ENCODE measurements at places on chromosomes 5 and 9.

GRCh38 chr5:91706785-91707520 is 323.8 kb upstream of the ARRDC3 start:
- DNase-seq, result no peak

DNA sequence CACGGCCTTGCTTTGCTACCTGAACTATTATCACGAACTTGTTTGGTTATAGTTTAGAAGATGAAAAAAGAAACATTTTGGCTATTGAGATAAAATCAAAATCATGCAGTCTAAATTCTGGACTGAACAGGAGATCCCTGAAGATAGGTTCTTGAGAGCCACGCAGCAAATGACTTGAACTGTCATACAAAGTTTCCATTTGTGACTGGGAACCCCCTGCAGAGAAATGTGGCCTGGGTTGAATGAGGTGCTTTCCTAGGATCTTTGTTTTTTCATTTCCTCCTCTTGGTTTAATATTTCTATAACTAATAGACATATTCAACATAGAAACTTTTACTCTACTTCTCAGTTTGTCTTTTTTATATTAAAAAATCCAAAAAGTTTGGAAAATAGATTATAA is 184.7 kb upstream of the TRPM3 start:
- DNase-seq, result no peak

GRCh38 chr5:135328128-135328687 is 70.8 kb downstream of the MACROH2A1 start:
- DNase-seq, result no peak

DNA sequence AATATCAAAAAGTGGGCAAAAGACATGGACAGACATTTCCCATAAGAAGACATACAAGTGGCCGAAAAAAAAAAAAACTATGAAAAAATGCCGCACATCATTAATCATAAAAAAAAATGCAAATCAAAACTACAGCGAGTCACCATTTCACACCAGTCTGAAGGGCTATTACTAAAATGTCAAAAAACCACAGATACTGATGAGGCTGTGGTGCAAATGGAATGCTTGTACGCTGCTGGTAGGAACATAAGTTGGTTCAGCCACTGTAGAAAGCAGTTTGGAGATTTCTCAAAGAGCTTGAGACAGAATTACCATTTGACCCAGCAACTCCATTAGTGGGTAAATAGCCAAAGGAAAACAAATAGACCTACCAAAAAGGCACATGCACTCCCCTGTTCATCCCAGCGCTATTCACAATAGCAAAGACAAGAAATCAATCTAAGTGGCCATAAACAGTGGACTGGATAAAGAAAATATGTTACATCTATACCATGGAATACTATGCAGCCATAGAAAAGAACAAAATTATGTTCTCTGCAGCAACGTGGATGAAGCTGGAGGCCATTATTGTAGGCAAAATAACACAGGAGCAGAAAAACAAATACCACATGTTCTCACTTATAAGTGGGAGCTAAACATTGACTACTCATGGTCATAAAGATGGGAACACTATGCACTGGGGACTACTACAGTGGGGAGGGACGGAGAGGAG is 110.6 kb upstream of the BOD1 start:
- no peak for DNase-seq

GRCh38 chr9:96877269-96877668 is 23.0 kb upstream of the ZNF782 start:
- DNase-seq, result no peak

DNA sequence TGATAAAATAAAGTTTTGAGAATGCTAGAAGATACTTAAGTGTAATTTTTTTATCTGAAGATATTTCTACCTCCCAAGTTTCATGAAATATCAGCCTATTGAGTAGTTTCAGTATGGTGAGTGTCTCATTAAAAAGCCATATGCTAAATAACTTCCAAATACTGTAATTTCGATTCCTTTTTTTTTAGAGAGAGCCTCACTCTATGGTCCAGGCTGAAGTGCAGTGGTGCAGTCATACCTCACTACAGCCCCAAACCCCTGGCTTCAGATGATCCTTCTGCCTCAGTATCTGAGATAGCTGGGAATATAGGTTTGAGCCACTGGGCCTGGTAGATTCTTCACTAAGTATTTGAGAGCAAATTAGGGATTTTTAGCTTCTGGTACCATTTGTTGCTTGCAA is 24.5 kb downstream of the CDC42SE2 start:
- no peak for DNase-seq

- DNase-seq, result no peak
Measured at GRCh38 chr9:132192728-132193127, 30.9 kb downstream of the NTNG2 start.

GRCh38 chr5:152607401-152608160 is 202.5 kb upstream of the NMUR2 start:
- DNase-seq, result no peak

GRCh38 chr5:158320178-158320674 is 461.3 kb upstream of the CLINT1 start:
- DNase-seq, result no peak

- no peak for DNase-seq
Measured at GRCh38 chr5:146048994-146049703, 56.2 kb downstream of the PLAC8L1 start.

DNA sequence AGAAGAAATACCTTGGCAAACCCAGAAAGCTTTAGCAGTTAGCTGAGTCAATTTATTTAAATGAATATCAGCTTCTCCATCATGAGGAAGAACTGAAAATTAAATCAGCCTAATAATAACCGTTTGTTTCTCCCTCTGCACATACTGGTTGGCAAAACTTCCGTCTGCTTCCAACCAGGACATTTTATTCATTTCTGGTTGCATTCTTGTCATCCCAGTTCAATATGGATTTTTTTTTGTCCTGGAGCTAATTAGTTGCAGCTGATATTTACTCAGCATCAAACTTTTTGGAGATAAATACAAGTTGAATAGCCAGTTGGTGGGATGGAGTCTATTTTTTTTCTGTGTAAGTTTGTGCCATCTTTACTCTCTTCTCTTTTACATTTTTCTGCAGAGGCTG is 126.5 kb upstream of the GDNF start:
- no peak for DNase-seq

DNA sequence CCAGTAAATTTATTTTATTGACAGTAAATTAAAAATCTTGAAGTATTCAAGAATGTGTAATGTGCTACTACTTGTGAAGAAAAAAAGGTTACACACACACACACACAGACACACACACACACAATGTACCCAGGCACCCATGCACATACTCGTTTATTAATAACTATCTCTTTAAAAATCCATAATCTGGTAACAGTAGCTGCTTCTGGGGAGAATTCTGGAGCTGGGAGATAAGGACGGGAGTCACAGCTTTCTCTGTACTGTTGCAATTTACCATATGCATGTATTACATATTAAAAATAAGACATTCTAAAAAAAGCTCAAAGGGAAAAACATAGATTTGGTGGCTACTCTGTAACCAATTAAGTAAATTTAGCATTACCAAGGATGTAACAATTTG is 7.9 kb upstream of the C1QTNF2 start:
- DNase-seq, result no peak

GRCh38 chr5:143023411-143024096 is 253.4 kb downstream of the ARHGAP26 start:
- DNase-seq, result no peak

DNA sequence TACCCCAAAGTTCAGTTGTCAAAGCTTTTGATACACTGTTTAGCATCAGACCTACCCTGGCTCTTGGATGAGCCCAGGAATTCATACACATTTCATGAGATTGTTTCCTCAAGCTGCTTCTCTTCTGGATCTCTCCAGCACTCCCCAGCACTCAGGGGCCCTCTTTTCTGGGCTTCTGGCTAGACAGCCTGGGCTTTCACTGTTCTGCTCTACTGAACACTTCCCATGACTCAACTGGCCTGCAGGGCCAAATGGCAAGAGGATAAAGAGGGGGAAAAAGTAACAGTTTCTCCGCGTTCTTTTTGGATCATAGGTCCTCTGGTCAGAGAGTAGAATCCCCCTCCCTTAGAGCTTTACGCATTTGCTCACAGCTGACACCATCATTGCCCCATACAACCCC is 20.9 kb upstream of the LURAP1L start:
- no peak for DNase-seq

DNA sequence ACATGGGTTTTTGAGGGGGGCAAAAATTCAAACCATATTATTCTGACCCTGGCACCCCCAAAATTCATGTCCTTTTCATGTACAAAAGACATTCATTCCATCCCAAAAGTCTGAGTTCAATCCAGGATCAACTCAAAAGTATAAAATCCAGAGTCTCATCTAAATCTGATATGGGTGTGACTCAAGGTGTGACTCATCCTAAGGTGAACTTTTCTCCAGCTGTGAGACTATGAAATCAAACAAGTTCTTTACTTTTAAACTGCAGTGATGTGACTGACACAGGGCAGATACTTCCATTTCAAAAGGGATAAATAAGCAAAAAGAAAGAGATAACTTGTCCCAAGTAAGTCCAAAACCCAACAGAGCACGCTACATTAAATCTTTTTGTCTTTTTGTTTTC is 20.6 kb upstream of the CYLC2 start:
- DNase-seq, result no peak

- no peak for DNase-seq
Measured at GRCh38 chr5:110354311-110354710, 372.2 kb downstream of the TMEM232 start.

DNA sequence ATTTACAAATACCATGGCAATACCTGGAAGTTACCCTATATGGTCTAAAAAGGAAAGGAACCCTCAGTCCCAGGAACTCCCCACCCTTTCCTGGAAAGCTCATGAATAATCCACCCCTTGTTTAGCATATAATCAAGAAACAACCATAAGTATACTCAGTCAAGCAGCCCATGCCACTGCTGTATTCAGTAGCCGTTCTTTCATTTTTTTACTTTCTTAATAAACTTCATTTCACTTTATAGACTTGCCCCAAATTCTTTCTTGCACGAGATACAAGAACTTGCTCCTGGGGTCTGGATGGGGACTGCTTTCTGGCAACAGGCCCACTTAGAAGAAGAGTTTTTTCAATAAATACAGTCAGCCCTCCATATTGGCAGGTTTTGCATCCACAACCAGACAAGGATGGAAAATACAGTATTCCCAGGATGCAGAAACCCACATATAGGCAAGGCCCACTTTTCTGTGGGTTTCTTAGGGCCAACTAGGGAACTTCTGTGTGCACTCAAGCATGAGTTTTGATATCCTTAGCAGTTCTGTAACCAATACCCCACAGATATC is 2.8 kb upstream of the TBCA start:
- no peak for DNase-seq

DNA sequence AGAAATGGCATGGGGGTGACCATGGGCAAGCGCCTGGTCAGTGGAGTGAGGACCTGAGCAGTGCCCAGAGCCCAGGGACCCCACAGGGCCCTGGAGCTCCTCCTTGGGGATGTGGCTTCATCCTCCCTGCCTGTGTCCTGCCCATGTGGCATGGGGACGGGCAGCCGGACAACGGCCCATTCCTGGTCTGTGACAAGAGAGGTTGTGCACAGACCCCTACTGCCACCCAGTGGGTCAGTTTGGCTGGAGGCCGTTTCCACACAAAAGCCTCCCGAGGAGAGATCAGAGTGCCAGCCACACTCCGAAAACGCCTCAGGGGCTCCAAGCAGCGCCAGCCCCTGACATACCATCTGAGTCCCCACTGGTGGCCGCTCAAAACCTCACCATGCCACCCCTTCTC is 19.8 kb downstream of the SLC6A18 start:
- no peak for DNase-seq

DNA sequence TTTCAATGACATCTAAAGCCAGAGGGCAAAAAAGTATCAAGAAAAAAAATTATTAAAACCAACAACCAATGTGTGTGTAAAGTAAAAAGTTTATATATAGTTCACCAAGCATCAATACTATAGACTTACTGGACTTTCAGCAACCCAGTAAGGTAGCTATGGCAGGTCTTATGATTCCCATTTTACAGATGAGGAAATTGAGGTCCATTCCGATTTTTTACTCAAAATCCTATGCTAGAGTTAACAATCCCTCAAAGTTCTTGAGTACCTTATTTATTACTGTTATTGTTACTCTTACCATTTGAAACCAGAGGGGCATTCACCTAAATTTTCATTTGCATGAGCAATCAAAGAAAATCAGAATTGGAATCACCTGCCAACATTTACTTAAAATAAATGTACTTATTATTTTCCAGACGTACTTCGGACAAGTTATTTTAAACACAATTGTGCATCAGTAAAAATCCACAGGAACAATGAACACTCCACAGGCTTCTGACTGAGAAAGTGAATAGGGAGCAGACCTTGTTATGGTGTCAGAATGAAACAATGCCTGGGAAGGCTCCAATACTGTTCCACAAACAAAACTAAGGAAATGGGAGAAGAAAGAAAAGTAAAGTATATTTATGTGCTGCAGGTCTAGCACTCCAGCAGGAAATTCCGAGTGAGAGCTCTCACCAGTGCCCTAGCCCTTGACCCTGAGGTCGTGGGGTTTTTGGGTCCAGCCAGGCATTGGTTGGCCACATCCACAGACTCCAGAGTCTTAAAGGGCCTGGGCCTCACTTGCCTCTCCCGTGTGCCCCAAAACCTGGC is 229.9 kb downstream of the PIK3R1 start:
- DNase-seq, result no peak

DNA sequence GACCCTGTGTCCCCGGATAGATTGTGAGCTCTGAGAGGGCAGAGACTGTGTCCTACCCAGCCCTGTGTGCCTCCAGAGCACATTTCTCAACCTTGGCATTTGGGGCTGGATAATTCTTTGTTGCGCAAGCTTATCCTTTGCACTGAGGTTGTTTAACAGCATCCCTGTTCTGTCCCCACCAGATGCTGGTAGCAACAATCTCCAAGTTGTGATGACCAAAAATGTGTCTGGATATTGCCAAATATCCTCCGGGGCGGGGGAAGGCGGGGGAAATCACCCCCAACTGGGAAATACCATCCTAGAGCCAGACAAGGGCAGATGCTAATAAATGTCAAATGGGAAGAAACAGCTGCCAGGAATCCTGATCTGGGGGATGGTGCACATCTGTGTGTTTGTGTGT is 24.0 kb upstream of the TNIP1 start:
- DNase-seq, result no peak

GRCh38 chr9:3238236-3238635 is 287.6 kb downstream of the RFX3 start:
- DNase-seq, result no peak

- DNase-seq, result no peak
Measured at GRCh38 chr9:453832-454231, 239.2 kb downstream of the DOCK8 start.

GRCh38 chr5:36417221-36417620 is 115.5 kb upstream of the RANBP3L start:
- no peak for DNase-seq

- no peak for DNase-seq
Measured at GRCh38 chr9:82721593-82721992, 341.3 kb downstream of the RASEF start.

- DNase-seq, result no peak
Measured at GRCh38 chr5:124712731-124713305, 33.6 kb downstream of the ZNF608 start.
